Activated T-cell treated with anti-CD3 and anti-CD28 coated beads, Interleukin-2, amount 50 U/mL, for 1 hour (primary cell): ENCODE measurements at places on chromosomes 1 and 21.

GRCh38 chr1:62337706-62338631 is 18.7 kb upstream of the KANK4 start:
- DNase-seq, result no peak

- no peak for DNase-seq
These were observed 334.2 kb upstream of the SNX7 start for GRCh38 chr1:98327220-98327861.

DNA sequence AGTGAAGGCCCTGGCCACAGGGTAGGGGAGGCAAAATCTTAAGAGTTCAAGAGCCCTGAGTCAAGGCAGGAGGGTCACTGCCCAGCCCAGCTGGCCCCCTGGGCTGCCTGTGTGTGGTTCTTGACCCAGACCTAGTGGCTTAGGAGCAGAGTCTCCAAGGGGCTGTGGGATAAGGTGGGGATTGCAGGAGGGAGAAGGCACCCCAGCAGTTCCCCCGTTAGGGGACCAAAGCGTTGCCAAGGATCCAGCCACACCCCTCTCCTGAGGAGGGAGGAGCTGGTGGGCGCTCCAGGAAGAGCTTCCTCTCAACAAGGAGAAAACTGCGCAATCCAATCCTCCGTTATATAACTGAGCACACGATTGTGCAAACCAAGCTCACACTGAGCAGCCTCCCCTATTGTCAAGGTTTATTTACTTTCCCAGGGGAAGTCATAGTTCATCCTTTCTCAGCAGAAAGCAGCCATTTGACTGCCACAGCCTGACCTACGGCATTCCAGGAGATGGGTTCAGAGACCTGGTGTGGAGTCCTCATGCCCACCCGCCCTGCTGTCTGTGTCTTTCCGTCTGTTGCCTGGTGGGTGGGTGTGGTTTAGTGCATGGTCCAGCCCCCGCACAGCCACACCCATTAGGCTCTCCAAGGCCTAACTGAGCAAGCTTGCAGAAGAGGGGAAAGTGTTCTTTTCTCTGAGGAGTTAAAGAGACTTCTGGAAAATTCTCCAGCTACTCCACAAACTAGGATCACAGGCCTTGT is 3.5 kb downstream of the EPHX1 start:
- no peak for DNase-seq

DNA sequence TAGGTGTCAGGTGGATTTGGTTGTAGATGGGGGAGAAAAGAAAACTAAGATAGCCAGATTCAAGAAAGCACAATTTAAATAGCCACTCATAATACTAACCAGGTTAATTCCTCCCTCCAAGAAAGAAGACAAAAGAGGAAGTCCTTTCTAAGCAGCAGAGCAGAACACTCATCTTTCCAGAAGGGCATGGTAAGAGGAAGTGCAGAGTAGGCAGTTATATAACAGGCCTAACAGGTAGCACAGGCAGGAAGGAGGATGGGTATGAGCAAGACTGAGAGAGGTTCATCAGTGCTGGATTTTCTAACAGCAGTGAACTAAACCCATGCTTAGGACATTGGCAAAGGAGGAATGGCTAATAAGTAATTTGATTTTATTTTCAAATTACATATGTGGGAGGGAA is 517.5 kb downstream of the PLPP3 start:
- DNase-seq, result no peak

DNA sequence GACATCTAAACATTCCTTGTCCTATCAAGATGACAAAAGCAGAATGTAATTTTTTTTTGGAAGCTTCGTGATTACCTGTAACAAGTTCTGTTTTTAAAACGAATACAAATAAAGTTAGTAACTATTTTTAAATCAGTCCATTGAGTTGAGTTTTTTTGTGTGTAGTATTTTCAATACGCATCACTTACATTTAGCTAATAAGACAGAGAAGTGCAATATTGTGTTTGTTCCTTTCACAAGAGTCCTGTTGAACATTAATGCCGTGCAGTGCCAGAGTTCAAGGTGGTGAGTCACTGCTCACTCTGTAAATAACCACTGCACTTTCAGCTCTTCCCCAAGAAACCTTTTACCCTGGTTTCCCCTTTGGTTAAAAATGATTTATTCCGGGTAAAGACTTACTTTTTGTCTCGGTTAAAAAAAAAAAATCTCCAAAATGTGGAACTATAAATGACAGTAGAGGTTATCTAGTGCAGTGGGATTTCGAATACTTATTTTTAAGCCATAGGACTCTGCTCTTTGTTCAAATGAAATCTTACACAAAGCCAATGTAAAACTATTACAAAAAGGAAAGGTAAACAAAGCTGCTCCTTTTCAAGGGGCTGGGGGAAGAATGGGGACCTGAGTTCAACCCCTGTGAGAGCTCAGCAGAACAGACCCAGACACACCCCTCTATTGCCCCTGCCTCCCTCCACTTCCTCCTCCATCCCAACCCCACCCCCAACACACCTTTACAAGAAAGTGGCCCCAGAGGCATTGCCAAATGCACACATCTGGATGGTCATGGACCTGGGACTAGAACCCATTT is 14.8 kb upstream of the NCMAP start:
- no peak for DNase-seq

DNA sequence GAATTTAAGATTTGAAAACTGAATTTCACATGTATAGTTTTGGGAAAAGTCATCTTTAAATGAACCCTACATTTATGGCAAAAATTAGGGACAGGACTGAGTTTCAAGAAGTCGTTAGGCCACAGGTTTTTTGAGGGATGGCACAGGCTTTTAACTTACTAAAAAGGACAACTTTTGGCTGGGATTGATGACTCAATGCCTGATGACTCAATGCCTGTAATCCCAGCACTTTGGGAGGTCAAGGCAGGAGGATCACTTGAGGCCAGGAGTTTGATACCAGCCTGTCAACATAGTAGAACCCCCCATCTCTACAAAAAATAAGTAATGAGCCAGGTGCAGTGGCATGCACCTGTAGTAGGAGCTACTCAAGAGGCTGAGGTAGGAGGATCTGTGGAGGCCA is 15.9 kb downstream of the UCK2 start:
- DNase-seq, result no peak

GRCh38 chr1:77888081-77888780 is at the start of gene NEXN:
Gene NEXN, plus strand, starts transcription at chr1:77888624. Its CDS starts 27,483 bp downstream, at chr1:77916107.
- no peak for DNase-seq

- DNase-seq, result no peak
These were observed 188.9 kb downstream of the ZNF648 start for GRCh38 chr1:181872562-181872961.

GRCh38 chr1:204136814-204137213 is 15.0 kb downstream of the ETNK2 start:
- DNase-seq, result no peak

DNA sequence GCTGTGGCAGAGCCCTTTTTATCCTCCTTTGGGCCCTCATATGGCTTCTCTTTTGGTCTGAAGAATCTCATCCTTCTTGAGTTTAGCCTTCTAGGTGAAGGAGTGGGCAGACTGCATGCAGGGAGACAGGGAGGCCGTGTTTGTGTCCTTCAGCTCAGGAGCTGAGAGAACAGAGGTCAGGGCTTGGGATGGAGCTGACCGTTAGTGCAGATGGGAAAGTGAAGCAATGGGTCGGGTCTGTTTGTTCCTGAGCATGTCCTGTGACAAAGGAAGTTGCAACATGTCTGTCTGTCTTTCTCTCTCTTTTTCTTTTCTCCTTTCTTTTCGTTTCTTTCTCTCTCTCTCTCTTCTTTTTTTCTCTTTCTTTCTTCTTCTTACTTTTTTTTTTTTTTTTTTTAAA is 14.9 kb downstream of the MAPKAPK2 start:
- DNase-seq, result no peak

GRCh38 chr1:34842952-34843371 is 16.6 kb downstream of the SMIM12 start:
- DNase-seq, result no peak

GRCh38 chr1:222623458-222623857 is 5.6 kb downstream of the MIA3 start:
- no peak for DNase-seq

- DNase-seq, result no peak
These were observed 68.1 kb downstream of the VWA5B1 start for GRCh38 chr1:20358761-20359263.

DNA sequence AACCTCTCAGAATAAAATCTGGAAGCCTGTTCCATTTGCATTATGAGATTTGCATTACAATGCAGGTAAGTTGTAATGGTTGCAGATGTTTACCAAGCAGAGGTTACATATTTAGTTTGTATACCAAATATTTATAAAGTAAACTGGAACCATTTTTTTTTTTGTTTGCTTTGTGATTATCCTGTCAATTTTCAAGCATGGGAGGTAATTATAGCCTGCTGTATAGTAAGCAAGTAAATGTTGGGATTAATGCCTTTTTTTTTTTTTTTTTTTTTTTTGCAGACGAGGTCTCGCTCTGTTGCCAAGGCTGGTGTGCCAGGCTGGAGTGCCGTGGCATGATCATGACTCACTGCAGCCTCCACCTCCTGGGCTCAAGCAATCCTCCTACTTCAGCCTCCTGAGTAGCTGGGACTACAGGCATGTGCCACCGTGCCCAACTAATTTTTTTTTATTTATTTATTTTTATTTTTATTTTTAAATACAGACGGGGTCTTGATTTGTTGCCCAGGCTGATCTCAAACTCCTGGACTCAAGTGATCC is 21.0 kb downstream of the NFYC start:
- no peak for DNase-seq

DNA sequence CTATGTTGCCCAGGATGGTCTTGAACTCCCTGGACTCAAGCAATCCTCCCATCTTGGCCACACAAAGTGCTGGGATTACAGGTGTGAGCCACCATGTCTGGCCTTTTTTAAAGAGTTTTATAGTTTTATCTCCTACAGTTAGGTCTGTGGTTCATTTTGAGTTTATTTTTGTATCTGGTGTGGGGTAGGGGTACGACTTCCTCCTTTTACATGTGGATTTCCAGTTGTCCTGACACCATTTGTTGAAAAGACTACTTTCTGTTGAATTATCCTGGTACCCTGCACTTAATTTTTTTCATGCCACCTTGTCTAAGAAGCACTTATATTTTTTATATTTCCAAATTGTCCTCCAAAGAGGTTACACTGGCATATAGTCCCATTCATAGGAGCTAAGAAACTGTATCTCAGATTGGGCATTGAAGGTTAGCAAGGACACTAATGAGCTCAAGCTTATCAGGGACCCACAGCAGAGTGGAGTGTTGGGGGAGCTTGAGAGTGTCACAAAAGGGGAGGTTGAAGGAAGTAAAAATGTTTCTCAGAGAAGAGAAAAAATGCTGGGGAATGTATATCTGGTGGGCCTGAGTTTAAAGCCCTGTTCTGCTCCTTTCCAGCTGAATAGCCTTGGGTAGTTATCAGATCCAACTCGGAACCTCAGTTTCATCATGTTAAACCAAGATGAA is 23.4 kb upstream of the MEF2D start:
- no peak for DNase-seq

DNA sequence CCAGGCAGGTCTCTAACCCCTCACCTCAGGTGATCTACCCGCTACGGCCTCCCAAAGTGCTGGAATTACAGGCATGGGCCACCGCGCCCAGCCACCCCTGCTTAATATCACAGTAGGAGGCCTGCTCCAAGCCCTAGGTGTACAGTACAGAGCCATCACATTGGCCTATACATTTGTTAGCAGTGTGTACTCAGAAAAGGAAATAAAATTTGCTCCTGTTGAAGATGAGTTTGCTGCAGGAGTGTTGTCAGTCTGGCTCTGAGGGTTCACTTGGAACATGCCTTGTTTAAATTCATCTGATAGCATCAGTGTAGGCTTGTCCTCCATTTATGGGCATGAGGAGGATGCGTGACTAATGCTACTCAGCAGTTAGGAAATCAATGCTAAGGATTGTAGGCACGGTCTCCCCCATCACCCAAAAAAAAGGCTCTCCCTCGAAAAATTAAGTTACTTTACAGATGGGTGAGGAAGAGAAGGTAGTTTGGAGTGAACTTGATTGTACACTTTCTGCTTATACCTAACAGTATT is 4.6 kb upstream of the ENAH start:
- no peak for DNase-seq

DNA sequence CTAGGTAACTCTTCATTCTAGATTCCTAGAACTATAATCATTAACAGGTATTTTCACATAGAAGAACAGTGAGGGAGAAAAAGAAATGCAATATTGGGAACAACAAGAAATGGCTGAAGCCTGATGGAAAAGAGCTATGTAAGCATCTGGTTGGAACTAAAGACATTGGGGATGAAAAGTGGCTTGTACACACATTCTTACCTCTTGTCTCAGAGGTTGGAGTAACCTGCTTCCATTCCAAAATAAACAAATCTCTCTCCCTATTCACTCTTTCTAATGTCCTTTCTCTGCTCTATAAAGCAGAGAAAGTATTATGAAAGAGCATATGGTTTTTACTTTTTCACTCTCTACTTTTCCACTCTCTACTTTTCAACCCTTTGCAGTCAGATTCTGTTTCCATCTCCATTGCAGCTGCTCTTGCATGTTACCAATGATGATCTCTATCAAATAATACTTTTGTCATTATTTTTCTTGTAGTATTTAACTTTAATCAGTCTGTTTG is 37.5 kb downstream of the CMPK1 start:
- DNase-seq, result no peak

GRCh38 chr1:2179283-2180013 is 15.1 kb downstream of the FAAP20 start:
- DNase-seq, result no peak

DNA sequence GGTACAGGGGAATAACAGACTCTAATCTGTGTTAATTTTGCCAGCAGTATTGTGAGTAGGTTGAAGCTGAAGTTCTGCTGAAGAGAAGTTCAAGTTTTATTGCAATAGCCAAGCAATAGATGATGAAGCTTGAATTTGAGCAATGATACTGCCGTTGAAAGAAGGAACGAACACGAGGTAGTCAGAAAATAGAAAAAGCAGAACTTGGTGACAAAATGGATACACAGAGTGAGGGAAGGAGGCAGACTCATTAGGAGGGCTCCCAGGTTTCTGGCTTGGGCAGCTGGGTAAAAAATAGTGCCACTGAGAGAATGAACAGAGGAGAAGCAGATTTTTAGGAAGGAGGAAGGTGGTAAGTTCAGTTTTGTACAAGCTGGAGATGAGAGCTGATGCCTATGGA is 22.3 kb upstream of the AGO1 start:
- no peak for DNase-seq

DNA sequence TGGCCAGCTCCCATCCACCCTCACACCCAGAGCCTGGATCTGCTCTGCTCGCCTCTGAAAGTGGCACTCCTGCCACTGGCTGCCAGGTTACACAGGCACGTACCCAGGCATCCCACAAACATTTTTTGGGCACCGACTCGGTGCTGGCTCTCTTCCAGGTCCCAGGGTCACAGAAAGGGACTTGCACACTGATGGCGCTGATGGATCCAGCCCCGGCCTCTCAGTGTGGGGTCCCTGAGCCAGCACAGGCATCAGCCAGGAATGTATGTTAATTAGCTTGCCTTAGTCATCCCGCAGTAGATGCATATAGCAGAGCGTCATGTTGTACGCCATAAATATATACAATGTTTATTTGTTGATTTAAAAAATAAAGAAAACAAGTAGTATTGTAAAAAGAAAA is 537.2 kb downstream of the NPHP4 start:
- no peak for DNase-seq

DNA sequence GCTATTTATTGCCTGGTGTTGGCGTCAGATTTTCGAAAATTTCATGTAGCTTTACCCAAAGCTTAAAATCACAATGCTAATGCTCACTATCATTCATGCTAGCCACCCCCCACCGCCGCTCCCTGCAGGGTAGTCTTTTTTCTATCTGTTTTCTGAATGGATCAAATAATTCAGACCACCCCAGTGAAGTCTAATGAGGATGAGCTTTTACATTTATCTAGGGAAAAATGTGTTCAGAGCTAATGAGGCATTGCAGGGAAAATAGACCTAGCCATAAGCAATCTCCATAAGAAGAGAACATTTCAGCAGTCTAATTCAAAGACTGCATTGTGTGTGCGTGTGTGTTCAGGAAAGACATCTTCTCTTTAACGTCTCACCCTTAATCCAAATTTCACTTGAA is 533.0 kb upstream of the PRMT6 start:
- no peak for DNase-seq
